ENCODE measurements at places on chromosomes 13 and 19.

DNA sequence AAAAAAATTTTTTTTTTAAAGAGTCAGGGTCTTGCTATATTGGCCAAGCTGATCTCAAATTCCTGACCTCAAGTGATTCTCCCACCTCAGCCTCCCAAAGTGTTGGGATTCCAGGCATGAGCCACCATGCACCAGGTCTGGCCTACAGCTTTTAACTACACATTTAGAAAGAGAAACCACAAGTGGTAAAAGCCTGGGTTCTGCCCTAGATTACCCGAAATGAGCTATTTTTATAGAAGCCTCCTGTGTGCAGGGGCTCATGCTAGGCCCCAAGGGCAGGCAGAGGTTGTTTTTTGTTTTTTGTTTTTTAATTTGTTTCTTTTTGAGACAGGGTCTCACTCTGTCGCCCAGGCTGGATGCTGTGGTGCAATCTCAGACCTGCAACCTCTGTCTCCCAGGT is 14.0 kb upstream of the MYADM start:
- no peak for DNase-seq

DNA sequence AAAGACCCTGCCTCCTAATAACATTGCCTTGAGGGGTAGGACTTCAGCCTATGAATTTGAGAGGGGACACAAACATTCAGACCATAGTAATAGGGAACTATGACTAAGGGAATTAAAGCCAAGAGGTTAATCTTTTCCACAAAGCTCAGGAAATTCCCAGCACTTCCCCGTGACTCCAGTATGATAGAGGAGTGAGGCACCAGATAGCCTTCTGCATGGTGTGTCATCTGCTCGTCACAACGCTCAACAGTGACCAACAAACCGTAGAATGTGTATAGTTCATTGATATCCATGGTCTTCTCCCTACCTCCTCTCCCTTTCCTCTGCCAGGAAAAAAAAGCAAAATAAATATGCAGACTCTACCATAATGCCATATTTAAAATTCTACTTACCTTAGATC is 64.4 kb downstream of the B3GLCT start:
- DNase-seq: no peak

- DNase-seq: no peak
Observed at GRCh38 chr19:28685802-28686201, 527.1 kb downstream of the UQCRFS1 start.

DNA sequence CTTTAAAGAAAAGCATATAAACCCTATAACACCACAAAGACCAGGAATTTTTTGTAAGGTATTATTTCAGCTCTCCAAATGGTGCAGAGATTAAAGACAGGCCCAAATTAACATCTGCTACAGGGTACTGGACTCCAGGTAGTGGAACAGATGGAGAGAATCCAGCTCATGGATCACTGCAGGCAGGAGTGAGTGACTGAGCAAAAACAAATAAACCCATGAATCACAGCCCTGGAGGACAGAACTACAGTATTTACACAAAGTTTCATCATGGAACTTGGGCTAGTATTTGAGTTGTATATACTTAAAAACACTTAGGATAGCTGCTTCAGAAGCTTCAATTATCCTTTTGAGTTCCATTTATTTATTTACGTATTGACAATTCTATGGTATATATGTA is 132.8 kb upstream of the SPRY2 start:
- DNase-seq: no peak

- DNase-seq: no peak
Observed at GRCh38 chr13:110887597-110888333, 27.1 kb downstream of the ANKRD10 start.

- DNase-seq: no peak
Observed at GRCh38 chr13:77338961-77339401, 12.1 kb upstream of the MYCBP2 start.

DNA sequence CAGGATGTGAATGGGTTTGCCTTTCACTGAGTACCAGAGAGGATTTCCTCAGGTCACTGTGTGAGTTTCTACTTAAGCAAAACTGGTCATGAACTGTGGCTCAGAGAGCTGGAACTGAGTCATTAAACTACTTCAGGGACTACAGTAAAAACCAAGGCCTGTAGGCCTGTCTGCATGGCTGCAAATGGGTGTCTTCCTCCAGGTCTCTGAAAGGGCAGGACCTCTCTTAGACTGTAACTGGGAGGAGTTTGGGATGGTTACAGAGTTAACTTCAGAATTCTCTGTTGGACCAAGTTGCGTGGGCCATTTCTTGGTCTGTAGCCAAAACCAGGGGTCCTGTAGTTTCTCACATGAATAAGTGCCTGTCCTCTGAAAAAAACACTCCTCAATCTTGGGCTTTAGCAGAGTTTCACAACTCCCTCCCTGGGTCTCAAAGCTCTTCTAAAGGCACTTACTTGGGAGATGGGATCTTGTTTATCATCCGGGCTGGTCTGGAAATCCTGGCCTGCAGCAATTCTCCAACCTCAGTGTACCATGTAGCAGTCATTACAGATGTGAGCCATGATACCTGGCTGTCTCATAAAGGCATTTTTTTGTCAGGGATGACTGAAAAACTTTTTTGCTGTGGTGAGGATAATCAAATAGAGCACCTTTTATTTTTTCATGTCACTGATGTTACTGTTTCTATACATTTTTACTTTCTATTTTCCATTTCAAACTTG is 19.7 kb downstream of the ZNF714 start:
- no peak for DNase-seq

GRCh38 chr13:43122791-43123190 is 99.4 kb downstream of the DNAJC15 start:
- no peak for DNase-seq

DNA sequence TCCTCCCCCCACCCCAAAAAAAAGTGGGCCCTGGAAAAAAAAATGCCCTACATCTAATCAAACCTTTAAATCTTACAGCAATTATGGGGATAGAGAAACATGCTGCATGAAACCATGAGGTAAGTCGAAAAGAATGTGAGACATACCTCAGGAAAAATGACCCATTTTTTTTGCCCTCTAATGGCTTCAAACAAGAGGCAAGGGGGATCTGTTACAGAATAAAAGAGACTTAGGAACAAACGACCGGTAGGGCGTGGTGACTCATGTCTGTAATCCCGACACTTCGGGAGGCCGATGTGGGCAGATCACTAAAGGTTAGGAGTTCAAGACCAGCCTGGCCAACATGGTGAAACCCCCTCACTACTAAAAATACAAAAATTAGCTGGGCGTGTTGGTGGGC is 8.4 kb downstream of the RGL3 start:
- no peak for DNase-seq

- DNase-seq: no peak
Observed at GRCh38 chr13:30924721-30925120, 7.7 kb upstream of the TEX26 start.

GRCh38 chr13:24650161-24650560 is 30.0 kb upstream of the ATP12A start:
- no peak for DNase-seq

DNA sequence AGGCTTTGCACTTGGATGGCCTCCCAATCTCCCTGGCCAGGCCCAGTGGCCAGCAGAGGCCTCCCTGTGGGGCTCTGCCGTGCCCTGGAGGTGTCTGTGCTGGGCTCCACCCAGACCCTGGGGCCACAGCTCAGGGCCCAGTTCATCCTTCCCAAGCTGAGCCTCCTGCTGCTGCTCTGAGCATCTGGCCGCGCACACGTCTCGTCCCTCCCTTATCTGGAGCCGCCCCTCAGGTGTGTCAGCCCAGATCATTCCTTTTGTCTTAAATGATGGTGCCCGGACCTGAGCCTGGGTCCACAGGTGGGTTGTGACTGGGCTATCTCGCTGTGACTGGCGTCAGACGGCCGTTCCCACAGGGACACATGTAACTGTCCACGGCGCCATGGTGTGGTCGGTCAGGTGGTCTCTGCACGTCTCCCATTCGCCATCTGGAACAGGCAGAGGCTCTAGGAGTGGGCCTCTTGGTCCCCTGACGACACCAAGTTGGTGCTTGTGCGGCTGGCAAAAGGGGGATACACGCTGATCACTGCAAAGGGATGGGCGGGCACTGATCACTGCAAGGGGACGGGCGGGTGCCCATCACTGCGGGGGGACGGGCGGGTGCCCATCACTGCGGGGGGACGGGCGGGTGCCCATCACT is 14.3 kb upstream of the ZNF554 start:
- DNase-seq: no peak

DNA sequence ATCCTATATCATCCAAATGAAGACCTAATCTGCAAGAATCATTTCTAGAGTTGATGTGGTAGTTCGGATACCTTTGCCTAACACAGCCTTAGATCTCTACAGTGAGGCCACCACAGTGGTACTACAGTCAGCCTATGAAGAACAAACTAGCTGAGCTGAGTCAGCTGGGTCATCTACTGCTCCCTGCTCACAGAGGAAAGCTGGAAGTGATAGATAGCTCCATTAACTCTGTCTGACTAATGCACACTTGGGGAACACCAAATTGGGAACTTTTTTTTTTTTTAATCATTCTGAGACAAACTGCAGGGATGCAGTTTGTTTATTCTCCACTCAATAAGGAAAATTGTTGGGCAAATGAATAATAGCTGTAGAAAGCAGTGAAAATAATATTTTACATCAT is 1160.6 kb downstream of the PCDH9 start:
- DNase-seq: no peak

DNA sequence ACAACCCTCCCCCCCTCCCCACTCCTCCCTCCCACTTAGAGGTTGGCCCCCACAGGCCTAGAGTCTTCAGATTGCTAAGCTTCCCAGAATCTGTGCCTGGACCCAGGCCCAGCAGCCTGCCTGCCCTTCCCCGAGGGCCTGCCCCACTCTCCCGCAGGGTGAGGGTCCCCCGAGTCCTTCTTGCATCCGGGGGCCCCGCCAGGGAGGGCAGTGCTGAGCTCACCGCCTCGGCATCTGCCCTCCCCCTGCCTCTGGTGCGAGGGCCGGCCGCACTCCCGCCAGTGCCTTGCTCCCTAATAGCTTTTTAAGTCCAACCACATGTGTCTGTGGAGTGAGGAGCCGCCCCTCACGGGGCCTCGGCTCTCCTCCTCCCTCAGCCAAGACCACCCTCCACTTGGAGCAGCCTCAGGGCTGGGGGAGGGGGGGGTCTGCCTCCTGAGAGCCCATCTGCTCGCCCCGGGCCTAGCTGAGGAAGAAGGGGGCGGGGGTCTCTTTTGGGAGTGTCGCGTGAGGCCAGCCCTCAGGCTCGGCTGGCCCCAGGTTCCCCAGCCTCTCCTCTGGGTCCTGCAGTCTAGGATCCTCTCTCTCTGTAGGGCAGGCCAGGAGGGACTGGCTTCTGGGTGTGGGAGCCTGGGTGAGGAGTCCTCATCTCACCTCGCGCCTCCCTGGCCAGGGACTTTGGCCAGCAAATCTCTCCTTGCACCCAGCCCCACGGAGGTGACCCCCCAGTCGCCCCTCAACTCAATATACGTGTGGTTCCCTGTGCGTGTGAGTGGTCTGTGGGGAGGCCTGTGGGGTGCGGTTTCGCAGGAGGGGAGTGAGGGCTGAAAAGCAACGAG is 47.2 kb downstream of the LYL1 start:
- DNase-seq: no peak

DNA sequence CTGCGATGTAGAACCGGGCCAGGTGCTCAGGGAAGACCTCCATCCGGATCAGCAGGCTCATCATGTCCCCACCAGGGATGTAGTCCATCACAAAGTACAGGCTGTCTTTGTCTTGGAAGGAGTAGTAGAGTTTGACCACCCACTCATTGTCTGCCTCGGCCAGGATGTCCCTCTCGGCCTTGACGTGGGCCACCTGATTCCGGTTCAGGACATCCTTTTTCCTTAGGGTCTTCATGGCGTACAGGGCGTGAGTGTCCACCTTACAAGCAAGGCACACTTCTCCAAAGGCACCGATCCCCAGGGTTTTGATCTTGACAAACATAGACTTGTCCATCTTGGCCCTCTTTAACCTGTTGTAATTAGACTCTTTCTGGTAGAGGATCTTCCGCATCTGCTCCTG is 78.0 kb downstream of the LATS2 start:
- no peak for DNase-seq

Measured in NCI-H748 treated with DMSO at 0.1 percent for 48 hours (cell line).